ENCODE measurements at places on chromosomes 2 and 18. TPM values are rescaled to one million over a fixed set of nuclear protein-coding genes. Genes with fewer than 3 reads are reported as not detected.

Gene DNAH6
- total RNA-seq, result under 0.01 TPM

Gene UPP2
- total RNA-seq, result not detected

Gene ANKRD29
- 0.22 TPM for total RNA-seq

Gene BOK
- 37.4 TPM for total RNA-seq

Gene MSTN
- total RNA-seq, result not detected

Gene CNDP1
- total RNA-seq, result 0.22 TPM

Gene LYPD6B
- 12.5 TPM for total RNA-seq

Gene SCG2
- total RNA-seq, result 5.3 TPM

Gene TRABD2A
- 1.8 TPM for total RNA-seq

Gene SLC39A10
- total RNA-seq, result 40.8 TPM
